ENCODE measurements at places on chromosomes 2 and 18.

DNA sequence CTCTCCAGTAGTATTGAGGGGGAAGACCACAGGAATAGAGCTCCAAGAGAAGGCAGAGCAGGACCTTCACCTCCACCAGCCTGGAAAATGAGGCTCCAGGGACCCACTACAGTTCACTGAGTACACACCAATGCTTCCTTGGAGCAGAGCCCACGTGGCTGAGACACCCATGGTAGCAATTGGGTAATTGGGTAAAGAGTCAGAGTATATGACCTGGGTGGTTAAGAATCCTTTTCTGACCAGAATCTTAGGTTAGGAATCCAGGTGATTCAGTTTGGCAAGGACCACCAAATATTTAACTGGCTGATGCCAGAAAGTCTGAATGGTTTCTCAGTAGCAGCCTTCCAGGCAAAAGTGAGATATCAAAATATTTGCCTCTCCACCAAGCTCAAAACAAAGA is 107.7 kb downstream of the MDH1 start:
- DNase-seq = no peak

GRCh38 chr2:160277151-160277550 is 77.1 kb upstream of the ITGB6 start:
- no peak for DNase-seq

DNA sequence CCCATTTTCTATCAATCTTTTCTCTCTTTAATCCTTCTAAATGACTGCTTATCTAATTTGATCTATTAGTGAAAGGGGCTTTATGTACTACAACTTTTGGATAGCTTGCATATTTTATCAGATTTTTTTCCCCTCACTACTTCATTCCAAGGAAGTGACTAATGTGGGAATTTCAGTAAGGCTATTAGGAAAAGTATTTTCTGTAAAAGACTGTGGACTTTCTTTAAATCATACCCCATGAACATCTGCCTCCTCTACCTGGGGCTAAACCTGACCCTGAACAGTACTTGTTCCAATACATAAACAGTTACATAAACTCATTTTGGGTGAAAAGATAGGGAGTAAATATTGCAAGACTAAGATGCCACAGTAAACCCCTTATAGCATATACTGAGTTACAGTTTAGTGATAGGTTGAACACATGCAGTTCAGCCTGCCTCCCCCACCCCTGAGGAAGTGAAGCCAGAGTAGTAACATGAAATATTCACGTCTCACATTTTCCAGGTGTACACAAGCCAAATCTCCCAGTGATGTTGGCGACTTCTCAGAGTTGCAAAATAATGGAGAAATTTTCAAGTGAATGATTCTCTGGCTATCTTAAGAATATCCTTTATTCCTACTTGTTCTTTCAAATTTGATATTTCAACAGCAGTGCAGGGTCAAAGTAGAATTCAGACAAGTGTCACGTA is 590.9 kb upstream of the ZEB2 start:
- no peak for DNase-seq

DNA sequence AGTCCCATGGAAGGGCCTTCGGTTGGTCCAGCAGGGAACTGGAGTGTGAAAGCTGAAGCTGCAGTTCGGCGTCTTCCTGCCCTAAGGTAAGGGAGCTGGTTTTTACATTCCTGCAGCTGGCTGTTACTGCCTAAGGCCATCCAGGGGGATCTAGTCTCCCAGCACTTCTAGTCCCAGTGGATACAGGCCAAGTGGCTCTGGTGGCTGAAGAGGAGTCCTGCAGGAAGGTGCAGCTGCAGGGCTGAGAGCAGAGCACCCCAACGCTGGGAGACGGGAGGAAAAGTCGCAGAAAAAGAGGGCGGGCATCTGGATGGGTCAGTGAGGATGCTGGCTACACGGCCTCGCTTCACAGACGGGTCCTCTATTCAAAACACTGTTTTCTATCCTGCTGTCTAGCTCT is 225.0 kb upstream of the HS6ST1 start:
- no peak for DNase-seq

DNA sequence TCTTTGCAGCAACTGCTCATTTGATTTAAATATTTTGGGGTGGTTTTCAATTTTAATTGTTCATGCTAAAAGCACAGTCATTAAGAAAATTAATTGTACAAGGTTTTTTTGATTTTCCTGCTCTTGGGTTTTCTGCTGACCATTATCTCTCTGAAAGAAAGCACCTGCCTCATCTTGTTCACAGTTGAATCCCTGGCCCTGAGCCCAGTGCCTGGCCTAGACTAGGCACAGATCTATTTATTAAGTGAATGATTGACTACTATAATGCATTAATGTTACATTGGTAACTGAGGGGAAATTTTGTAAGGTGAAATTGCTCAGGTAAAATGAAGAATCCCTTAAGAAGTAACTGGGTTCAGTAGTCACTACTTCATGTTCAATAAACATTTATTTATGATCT is 22.0 kb downstream of the IL1RL2 start:
- DNase-seq = no peak

DNA sequence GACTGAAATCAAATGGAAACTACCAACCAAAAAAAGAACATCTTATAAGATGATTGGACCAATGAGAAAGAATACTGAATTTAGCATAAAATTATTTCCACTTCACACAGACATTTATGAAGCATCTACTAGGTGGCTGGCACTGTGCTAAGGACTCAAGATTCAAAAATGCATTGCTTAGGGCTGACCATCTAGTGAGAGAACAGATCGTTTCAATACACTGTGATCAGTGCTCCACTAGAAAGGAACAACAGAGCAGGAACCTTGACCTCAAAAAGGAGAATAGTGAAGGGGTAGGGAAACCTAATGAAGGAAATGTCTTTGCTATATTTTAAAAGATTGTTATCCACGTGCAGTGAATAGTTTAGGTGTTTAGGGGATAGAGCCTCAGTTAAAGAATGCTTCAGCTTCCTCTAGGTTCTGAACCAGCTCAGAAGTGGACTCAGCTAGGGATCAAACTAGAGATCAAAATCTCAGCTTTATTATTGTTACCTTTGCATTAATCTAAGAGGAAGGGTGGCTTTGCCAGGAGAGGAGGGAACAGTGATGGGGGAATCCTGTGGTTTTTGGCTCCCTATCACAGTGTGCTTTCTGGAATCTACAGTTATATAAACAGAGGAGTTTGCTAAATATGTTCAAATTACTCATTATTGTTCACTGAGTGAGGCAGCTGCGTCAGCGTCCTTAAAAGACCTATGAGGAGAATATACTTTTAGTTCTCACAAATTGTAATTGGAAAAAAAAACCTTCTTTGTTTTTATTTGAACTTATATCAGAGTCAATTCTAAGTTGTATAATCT is 16.2 kb upstream of the BBS5 start:
- no peak for DNase-seq

- DNase-seq = no peak
Measured at GRCh38 chr2:164898475-164898874, 56.9 kb downstream of the SLC38A11 start.

GRCh38 chr18:58344861-58345463 is 283.9 kb downstream of the ALPK2 start:
- no peak for DNase-seq

DNA sequence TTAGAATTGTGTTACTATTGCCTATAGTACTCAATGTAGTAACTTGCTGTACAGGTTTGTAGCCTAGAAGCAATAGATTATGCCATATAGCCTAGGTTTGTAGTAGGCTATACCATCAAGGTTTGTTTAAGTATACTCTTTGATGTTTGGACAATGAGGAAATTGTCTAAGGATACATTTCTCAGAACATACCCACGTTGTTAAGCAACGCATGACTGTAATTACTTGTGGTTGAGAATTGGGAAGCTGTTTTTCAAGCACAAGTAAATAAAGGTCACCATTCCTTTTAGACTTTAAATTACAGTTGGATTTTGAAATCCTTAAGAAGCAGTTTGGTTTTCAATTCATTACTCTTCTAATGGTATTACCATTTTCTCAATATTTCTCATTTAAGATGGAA is 89.8 kb upstream of the KCNH7 start:
- no peak for DNase-seq

DNA sequence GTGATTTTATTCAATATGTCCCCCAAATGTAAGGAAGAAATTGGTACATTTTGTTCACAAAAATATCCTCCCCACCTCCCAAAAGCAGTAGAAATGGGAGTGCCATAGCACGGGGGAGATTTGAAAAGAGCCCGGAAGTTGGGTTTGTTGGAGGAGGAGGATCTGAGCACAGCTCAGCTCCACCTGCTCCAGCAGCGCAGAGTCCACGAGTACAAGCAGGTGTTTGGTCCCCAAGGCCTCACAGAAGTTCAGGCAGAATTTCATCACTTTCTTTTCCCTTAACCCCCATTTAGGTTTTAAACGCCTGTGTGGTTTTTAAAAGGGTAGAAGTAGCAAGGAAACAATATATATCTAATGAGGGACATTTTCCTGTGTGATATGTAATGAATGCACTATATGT is 56.0 kb downstream of the TRAPPC12 start:
- no peak for DNase-seq

DNA sequence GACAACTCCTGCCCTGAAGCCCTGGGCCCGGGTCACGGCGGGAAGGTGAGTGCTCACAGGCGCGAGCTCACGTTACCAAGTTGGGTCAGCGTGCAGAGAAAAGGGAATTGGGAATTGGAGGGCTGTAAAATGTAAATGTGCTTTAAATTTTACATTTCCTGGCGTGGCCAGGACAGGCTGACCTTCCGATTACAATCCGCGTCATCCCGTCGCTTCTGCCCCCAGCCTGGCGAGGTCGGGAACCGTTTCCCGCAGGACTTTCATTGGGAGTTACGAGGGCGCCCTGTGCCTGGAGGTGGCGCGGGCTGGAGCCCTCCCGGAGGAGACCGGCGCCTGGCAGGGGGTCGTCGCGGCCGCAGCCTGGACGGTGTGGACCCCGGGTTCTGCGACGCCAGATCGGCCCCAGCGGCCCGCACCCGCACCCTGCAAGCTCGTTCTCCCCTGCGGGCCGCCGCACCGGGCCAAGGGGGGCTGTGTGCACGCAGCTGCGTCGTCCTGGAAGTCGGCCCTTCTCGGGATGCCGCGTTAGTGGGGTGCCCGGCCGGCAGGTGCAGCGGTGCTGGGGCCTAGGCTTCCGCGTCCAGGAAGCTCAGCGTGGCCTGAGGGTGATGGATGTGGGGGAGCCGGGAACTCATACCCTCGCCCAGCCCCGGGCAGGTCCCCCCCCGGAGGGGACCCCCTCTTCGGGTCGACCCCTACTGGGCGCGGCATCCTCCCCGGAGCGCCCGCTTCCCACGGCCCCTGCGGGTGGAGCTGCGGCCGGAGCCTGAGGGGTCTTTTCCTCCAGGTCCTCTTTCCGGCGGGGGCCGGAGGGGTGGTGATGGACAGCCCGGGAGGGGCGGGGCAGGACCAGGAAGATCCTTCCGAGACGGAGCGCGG is 63.9 kb downstream of the LRRFIP1 start:
- DNase-seq = no peak

DNA sequence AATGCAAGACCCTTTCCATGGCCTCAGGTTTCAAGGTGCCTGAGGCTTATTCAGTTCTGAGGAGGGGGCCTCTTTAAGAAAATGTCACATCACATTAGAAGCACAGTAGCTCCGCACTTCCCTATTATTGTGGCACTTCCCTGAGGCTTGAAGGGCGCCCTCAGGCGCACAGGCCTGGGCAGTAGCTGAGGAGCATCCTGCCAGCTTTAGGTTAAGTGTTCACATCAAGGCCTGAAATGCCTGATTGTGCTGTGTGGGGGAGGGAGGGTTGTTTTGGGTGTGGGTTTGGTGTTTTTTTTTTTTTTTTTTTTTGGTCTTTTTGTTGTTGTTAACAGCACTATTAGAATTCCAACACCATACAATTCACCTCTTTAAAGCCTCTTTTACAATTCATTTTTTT is 107.9 kb downstream of the CABLES1 start:
- no peak for DNase-seq

- no peak for DNase-seq
Measured at GRCh38 chr2:70790136-70790828, at the start of gene FIGLA. TSS of gene FIGLA (minus strand) at chr2:70790643. CDS start at chr2:70790638, 5 bp downstream.

- no peak for DNase-seq
Measured at GRCh38 chr2:70516596-70516995, 37.0 kb downstream of the TGFA start.

DNA sequence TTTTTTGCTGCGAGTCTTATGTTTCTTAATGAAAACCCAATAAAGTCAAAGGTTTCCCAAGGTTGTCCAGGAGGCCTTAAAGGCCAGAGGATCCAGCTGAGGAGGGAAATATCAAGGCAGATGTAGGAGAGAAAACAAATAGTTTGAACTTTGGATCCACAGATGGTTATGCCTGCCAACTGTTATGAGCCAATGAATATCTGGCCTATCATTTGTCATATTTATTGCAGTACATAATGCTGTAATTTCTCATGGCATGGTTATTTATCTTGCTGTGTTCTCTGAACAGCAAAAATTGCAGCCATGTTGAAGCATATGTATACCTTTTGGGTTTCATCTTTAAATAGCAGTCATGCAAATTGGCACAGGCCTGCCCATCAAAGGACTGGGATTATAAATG is 38.2 kb upstream of the CAVIN2 start:
- no peak for DNase-seq

GRCh38 chr2:46874236-46874929 is 41.2 kb downstream of the MCFD2 start:
- no peak for DNase-seq

- no peak for DNase-seq
Measured at GRCh38 chr18:59149416-59149815, 9.7 kb downstream of the SEC11C start.

- no peak for DNase-seq
Measured at GRCh38 chr2:101146535-101146934, 4.6 kb downstream of the TBC1D8 start.

DNA sequence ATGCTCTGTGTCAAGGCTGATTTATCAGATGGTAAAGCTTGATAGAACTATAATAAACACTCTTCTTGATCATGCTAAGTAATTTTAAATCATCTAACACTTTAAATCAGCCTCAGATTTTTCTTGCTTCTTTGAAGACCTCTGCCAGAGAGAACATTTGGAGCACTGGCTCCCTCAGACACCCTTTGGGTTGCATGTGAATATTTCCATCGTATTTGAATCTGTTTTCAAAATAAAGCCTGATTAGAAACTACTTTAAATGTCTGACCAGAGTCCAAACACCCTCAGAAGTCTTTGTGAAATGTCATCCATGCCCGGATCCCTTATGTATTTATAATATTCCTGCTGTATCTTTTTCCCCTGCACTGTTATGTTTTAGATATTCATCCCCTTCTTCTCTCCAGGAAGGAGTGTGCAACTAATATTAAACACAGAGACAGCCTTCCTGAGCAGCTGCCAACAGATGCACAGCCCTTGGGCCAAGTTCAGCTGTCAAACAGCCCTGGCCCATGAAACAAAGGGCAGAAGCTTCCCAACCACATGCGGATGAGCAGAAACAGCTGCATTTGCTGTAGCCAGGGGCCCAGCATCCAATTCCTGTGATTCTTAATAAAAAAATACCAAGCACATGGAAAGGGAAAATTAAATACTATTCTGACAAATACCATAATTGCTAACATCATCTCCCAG is 46.5 kb downstream of the DPP10 start:
- DNase-seq = no peak
